ENCODE measurements at places on chromosomes 4 and X. TPM values are rescaled to one million over a fixed set of nuclear protein-coding genes. Genes with fewer than 3 reads are reported as not detected.

DNA sequence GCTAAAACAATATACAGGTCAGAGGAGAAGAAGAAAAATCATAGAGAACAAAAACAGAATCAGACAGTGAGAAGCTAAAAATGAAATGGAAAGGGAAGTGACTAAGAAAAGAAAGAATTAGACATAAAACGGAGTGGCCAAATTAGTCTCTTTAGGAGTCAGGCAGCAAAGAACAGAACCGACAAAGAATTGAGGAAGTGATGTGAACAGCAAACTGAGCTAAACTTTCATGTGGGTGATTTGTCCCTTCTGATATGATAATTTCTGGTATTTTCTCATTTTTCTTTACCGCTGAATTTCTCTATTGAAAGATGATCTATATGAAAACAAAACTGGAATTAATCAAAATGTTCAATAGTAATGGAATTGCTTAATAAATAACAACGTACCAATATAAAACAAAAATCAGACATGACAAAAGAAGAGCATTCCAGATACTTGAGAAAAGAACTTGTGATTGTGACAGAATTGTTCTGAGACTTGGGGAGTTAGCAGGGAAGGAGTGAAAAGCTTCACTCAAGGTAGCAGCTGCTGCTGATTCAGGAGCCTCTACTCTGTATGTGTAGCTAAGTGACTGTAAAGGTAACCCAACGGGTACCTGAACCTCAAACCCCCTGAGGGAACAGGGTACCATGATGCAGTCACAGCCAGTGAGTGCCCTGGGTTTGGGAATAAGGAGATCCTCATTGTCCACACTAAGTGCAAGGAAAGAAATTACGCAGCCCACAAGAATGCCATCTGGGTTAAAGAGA is 8.8 kb downstream of the TAPT1 start:
- H3K27ac ChIP-seq = no peak overlapping the region
- no peak for DNase-seq
- peaks cover 32% of the 10 kb centered on the region for H3K4me1 ChIP-seq
- no peaks in the 10 kb centered on the region for H3K36me3 ChIP-seq

The L1CAM gene
- polyA plus RNA-seq = 0.28 TPM

The CT45A2 gene
- not detected for polyA plus RNA-seq

GRCh38 chr4:53039741-53040458 is 177.8 kb downstream of the RASL11B start:
- DNase-seq = no peak
- no peaks in the 10 kb centered on the region for H3K4me1 ChIP-seq
- H3K27ac ChIP-seq = no peak overlapping the region
- no peak overlapping the region for H3K4me3 ChIP-seq
- H3K36me3 ChIP-seq = no peaks in the 10 kb centered on the region
- no peaks in the 10 kb centered on the region for H3K27me3 ChIP-seq

DNA sequence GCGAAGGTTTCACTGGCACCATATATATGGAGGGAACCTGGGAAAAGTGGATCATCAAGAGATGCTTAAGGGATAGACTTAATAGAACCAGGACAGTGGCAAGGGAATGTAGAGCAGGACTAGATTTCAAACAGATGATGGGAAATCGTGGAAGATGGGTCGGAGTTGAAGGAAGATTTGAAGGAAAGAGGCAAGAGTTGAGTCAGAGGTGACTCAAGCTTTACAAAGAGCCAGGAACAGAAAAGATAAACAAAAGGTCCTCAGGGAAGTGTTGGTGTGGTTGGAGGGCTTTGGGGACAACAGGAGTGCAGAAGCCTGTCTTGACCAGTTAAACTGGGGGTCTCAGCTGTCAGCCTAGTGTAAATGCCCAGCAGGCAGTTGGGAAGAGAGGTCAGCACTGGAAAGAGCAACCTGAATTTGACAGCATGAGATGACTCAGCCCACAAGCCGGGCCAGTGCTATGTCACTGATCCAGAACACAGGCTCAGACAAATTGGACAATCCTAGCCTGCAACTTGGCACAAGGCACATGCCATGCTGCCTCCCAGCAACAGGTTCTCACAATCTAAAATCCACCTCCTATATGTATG is 230.5 kb downstream of the IDS start:
- H3K4me3 ChIP-seq = no peak overlapping the region
- H3K4me1 ChIP-seq = no peaks in the 10 kb centered on the region
- H3K27ac ChIP-seq = no peak overlapping the region

DNA sequence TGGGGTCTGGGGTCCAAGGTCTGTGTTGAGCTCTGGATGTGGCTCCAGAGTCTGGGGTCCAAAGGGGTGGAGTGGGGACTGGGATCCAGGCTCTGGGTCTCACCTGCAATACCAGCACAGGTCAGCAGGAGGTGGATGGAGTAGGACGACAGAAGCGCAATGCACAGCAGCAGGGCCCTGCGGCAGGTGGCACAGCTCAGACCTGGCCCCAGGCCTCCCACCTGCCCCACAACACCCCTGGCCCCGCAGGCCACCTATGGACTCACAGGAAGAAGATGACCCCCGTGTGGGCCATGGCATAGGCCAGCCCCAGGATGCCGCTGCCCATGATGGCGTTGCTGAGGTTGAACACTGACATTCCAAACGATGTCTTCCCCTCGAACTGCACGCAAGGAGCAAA is 3.4 kb downstream of the SLC38A5 start:
- H3K4me1 ChIP-seq = no peaks in the 10 kb centered on the region
- H3K36me3 ChIP-seq = no peaks in the 10 kb centered on the region
- H3K4me3 ChIP-seq = no peak overlapping the region
- no peaks in the 10 kb centered on the region for H3K27me3 ChIP-seq
- H3K27ac ChIP-seq = no peak overlapping the region

The DUX4 gene
- not detected for polyA plus RNA-seq

The PRKG2 gene
- polyA plus RNA-seq = 0.03 TPM

The NRK gene
- 0.08 TPM for polyA plus RNA-seq

The RTL9 gene
- 0.05 TPM for polyA plus RNA-seq

DNA sequence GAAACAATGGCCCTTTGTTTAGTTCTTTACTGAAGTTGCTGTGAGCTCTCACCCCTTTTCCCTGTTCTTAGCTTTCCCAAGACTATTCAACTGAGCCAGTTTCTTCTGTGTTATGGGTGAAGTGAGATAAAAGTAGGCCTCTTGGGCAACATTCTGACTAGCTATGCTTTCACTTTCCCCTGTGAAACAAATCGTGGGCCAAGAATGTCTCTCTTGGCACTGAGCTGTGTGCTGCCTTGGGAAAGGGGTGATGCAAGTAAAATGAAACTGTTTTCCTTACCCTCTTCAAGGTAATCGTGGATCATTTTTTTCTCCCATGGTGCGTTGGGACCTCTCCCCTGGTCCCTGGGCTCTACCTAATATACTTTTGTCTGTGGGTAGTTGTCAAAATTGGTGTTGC is 653.9 kb upstream of the MAGEB2 start:
- no peak overlapping the region for H3K4me3 ChIP-seq
- H3K27me3 ChIP-seq = no peaks in the 10 kb centered on the region
- H3K4me1 ChIP-seq = no peaks in the 10 kb centered on the region
- no peak overlapping the region for H3K27ac ChIP-seq

- no peak for DNase-seq
- no peaks in the 10 kb centered on the region for H3K36me3 ChIP-seq
- H3K27me3 ChIP-seq = no peaks in the 10 kb centered on the region
- no peak overlapping the region for H3K4me3 ChIP-seq
- H3K4me1 ChIP-seq = no peaks in the 10 kb centered on the region
Measured at GRCh38 chr4:73822389-73822788, 14.1 kb upstream of the CXCL6 start.

- no peak overlapping the region for H3K27ac ChIP-seq
- no peak overlapping the region for H3K4me3 ChIP-seq
- H3K36me3 ChIP-seq = no peaks in the 10 kb centered on the region
- no peak for DNase-seq
Measured at GRCh38 chrX:38657562-38657961, 96.2 kb downstream of the TSPAN7 start.

- H3K27ac ChIP-seq = no peak overlapping the region
- no peaks in the 10 kb centered on the region for H3K36me3 ChIP-seq
- H3K27me3 ChIP-seq = no peaks in the 10 kb centered on the region
Measured at GRCh38 chrX:9003041-9003440, 30.9 kb downstream of the FAM9B start.

DNA sequence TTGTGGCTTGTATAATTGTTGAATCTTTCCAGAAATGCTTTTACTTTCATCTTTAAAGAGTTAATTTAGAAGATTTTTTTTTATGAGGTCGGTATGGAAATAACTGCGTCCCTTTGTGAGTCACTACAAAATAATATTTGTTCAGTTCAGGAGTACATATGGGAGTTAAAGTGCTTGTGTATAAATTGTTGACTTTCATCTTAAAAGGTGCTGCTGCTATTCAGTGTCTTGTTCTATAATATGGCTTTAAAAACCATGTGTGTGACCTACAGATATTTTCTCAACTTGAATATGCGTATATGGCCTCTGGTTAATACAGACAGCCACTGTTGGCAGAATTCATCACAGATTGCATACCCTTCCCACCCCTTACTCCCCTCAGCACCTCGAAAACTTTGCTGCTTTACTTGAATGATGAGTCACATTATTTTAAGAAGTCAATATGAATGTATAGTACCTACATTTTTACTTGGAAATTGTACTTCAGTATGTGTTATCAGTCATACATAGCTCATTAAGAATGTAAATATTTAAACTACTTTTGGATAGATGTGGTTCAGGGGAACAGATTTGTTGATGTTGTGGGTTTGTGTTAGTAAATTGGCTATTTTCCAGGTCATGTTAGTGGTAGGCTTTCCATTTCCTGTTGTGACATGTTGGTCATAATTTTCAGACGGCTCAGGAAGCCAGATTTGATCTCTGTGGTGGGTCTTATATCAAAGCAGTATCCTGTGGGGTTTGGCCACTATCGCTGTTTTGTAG is 1.5 kb downstream of the CLCN3 start:
- H3K36me3 ChIP-seq = no peaks in the 10 kb centered on the region
- peak overlapping the region; percentile 73 for H3K27ac ChIP-seq
- peak overlapping the region; percentile 80 for H3K4me3 ChIP-seq
- DNase-seq = no peak

DNA sequence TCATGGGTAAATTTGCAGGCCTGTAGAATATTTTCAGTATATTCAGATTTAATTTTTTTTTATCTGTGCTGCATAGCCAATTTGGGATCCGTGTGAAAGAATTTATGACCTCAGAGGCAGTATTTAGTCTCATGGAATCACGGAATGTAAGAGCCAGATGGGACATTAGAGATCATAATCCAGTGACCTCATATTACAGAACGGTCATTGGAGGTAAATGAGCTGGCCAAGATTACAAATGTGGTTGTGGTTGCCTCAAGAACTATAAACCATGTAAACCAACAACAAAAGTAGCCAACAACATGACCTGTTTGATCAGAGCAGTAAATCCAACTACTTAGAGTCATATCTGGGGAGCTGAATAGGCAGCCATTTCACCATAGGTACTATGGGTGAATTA is 71.6 kb downstream of the AMOT start:
- H3K27ac ChIP-seq = no peak overlapping the region
- H3K4me1 ChIP-seq = no peaks in the 10 kb centered on the region
- no peak for DNase-seq
- no peaks in the 10 kb centered on the region for H3K36me3 ChIP-seq

GRCh38 chr4:76090241-76090691 is 15.8 kb downstream of the ART3 start:
- no peaks in the 10 kb centered on the region for H3K36me3 ChIP-seq
- no peak overlapping the region for H3K27ac ChIP-seq
- no peak overlapping the region for H3K4me3 ChIP-seq
- DNase-seq = no peak

DNA sequence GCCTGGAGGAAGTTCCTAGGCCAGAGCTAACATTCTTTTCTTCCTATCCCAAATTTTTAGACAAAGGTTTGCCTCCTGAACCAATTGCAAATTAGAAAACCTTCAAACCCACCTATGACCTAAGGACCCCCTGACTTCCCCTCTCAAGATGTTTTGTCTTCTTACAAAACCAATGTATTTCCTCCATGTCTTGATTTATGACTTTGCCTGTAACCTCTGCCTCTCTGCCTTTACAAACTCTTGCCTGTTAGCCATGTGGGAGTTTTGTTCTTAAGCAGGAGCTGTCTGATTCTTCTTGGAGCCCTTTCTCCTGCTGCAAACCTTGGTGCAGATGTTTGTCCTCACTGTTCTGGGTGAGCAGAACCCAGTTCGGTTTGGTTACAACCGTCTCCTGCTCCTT is 222.3 kb upstream of the BOD1L1 start:
- no peak for DNase-seq
- H3K27ac ChIP-seq = no peak overlapping the region
- H3K27me3 ChIP-seq = no peaks in the 10 kb centered on the region
- H3K4me1 ChIP-seq = no peaks in the 10 kb centered on the region
- no peak overlapping the region for H3K4me3 ChIP-seq
- H3K36me3 ChIP-seq = no peaks in the 10 kb centered on the region

GRCh38 chr4:15385515-15385914 is 42.3 kb upstream of the C1QTNF7 start:
- no peak for DNase-seq
- H3K4me1 ChIP-seq = no peaks in the 10 kb centered on the region
- no peak overlapping the region for H3K4me3 ChIP-seq
- H3K27ac ChIP-seq = no peak overlapping the region
- no peaks in the 10 kb centered on the region for H3K36me3 ChIP-seq

The ARSD gene
- 19.5 TPM for polyA plus RNA-seq

GRCh38 chr4:172791841-172792240 is 376.8 kb upstream of the GALNT7 start:
- no peak overlapping the region for H3K4me3 ChIP-seq
- no peaks in the 10 kb centered on the region for H3K4me1 ChIP-seq

- no peak overlapping the region for H3K4me3 ChIP-seq
- H3K4me1 ChIP-seq = no peaks in the 10 kb centered on the region
- no peak for DNase-seq
- H3K36me3 ChIP-seq = no peaks in the 10 kb centered on the region
- no peak overlapping the region for H3K27ac ChIP-seq
- no peaks in the 10 kb centered on the region for H3K27me3 ChIP-seq
Measured at GRCh38 chr4:94426783-94427182, 25.0 kb upstream of the PDLIM5 start.

The TMEM150C gene
- 5.6 TPM for polyA plus RNA-seq

The ABHD18 gene
- 8.1 TPM for polyA plus RNA-seq

GRCh38 chr4:128388796-128389195 is 101.2 kb upstream of the PGRMC2 start:
- no peaks in the 10 kb centered on the region for H3K4me1 ChIP-seq
- no peaks in the 10 kb centered on the region for H3K27me3 ChIP-seq
- H3K36me3 ChIP-seq = no peaks in the 10 kb centered on the region

The LUZP4 gene
- polyA plus RNA-seq = not detected

GRCh38 chr4:100805538-100805937 is 287.7 kb upstream of the EMCN start:
- H3K27ac ChIP-seq = no peak overlapping the region
- no peaks in the 10 kb centered on the region for H3K27me3 ChIP-seq
- H3K36me3 ChIP-seq = no peaks in the 10 kb centered on the region
- no peak overlapping the region for H3K4me3 ChIP-seq
- DNase-seq = no peak
- no peaks in the 10 kb centered on the region for H3K4me1 ChIP-seq

The CABS1 gene
- polyA plus RNA-seq = not detected

DNA sequence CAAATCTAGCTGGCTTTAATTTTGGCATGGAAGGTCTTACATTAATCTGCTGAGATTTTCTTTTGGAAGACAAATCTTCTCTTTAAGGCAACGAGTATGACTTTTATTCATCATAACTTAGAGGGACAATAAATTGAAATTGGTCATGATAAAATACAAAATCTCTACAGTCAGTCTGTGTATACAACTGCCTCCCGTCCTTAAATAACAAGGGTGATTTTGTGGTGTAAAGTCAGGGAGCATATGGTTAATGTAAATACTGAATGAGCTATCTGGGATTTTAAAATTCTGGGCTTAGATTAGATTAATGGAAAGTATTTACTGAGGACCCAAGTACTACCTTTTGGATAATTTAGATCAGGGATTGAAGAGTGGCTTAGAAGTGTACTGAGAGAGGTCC is 328.4 kb upstream of the HAND2 start:
- no peaks in the 10 kb centered on the region for H3K27me3 ChIP-seq
- H3K4me3 ChIP-seq = no peak overlapping the region
- no peaks in the 10 kb centered on the region for H3K36me3 ChIP-seq
- H3K4me1 ChIP-seq = no peaks in the 10 kb centered on the region
- DNase-seq = no peak

The SRPX gene
- 15.3 TPM for polyA plus RNA-seq

The KDM5C gene
- 14.7 TPM for polyA plus RNA-seq

The MAP3K15 gene
- polyA plus RNA-seq = not detected
